ENCODE measurements at places on chromosomes 7 and 10.

DNA sequence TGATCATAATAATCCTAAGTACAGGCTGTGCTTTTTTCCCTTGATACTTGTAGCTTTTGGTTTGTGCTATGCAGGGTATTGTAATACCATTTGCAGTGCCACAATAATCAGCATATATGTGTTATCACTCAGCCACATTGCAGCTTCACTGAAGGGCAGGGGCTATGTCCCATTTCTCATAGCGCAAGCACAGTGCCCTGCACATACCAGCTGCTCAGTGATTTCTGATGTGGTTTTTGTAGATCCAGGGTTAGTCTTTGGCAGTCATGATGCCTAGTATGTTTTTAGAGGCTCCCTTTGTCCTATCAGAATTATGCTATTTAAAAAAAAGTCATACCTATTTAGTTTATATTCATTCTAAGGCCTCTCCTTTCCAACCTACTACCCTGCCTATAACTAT lies 25.8 kb downstream of the MET start:
- no peak for DNase-seq

- no peak for DNase-seq
Measured at GRCh38 chr7:95781961-95782586, 9.7 kb downstream of the DYNC1I1 start.

DNA sequence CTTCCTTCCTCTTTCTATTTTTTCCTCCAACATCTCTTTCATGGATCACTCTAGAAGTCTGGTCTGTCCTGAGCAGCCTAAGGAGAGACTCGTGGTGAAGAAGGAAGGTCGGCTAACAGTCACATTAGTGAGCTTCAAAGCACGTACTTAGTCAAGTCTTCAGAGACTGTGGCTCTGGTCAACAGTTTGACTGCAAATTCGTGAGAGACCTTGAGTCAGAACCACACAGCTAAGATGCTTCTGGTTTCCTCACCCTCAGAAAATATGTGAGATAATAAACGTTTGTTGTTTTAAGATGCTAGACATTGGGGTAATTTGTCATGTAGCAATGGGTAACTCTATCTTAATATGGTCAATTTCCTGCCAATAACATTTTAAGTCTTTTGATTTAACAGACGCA lies 126.2 kb upstream of the LRRN3 start:
- no peak for DNase-seq

- no peak for DNase-seq
Measured at GRCh38 chr7:13563680-13564079, 425.8 kb downstream of the ETV1 start.

GRCh38 chr7:98360221-98361130 lies 40.4 kb downstream of the BAIAP2L1 start:
- no peak for DNase-seq

- DNase-seq, result peak; percentile 95
Measured at GRCh38 chr7:99143853-99144672, at the start of gene SMURF1. TSS of gene SMURF1 (minus strand) at chr7:99144108. CDS start at chr7:99143780, 328 bp downstream.

- no peak for DNase-seq
Measured at GRCh38 chr7:55425141-55425752, 60.1 kb downstream of the LANCL2 start.

DNA sequence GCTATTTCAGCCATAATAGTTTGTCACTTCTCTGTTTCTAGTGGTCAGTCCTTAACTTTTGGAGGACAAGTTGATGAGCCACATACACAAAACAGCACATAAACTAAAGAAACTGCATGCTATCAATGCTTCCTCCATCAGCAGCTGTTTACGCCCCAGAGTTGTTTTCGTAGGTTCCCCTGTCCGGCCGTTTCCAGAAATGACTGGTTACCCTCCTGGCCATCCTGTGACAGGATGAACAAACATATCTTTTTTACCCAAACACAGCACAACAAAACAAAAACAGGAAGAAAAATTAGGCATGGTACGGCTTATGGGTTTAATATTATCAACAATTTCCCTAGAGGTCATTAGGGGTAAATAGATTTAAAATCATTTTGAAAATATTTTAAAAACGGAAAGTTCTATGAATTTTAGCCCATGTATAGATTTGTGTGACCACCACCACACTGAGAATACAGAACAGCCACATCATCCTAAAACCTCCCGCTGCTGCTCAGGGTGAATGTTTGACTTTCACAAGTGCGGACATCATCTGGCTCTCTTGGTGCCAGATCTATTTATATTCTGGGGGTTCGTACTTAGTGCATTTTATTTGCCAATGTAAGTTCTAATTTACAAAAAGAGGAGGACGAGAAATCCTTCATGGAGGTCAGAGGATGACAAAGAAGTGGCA lies 74.8 kb downstream of the HIPK2 start:
- DNase-seq, result no peak

- DNase-seq, result no peak
Measured at GRCh38 chr10:17161775-17162174, 32.2 kb upstream of the CUBN start.

DNA sequence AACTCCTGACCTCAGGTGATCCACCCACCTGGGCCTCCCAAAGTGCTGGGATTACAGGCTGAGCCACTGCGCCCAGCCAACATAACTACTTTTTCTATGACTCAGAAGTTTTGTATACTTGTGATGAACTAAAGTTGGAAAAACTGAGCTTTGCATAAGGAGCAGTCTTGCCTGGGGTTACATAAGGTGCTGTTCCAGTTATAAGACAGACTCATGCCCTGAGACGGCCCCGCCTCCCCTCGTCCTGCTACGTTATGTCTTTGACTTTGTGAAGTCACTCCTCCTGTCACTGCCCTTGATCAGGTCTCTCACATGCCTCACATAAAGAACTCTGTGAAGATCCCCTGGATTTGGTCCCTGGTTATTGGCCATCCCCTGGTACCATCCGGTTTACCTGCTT lies 40.4 kb upstream of the OPN4 start:
- DNase-seq, result no peak

GRCh38 chr10:8311526-8312070 lies 257.1 kb downstream of the GATA3 start:
- no peak for DNase-seq

DNA sequence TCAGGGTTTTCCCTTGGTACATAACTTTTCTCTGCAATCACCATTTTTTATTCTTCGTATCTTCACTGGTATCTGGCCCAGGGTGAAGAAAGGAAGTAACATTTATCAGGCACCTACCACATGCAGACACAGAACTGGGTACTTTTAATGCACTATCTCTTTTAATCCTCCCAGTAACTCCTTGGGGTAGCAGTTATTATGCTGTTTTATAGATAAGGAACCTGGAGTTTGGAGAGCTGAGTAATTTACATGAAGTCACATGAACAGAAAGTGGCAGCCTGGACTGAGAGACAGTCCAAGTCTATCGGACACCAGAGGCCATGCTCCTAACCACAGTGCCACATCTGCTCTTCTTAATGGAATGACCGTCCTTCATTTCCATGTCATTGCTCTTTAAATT lies 117.1 kb upstream of the PODXL start:
- no peak for DNase-seq

DNA sequence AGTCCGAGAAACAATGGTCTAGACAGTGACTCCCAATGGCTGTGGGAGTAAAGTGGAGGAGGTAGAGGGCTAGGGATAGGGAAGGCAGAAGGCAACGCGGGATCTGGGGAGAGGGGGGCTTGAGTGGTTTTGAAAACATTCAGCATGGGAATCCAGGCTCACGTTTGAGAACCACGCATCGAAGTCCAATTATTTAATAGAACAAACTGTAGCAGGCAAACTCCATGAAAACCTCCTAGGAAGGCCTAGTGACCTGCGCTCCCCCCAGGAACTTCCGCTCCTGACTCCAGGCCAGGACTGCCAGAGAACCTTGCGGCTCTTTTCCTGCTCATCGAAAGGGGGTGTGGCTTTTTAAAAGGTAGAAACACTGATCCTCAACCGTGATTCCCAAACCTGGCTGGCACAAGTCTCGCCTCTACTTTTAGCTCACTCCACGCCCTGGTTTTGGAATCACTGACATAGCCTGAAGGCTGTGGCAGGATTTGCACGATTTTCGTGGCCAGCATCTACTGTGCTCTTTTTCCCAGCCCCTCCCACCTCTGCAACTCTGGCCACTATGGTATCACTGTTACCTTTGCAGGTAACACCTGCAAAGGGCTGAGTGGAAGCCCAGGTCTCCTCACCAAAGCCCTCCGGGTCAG lies 43.4 kb downstream of the MYOF start:
- peak; percentile 76 for DNase-seq

DNA sequence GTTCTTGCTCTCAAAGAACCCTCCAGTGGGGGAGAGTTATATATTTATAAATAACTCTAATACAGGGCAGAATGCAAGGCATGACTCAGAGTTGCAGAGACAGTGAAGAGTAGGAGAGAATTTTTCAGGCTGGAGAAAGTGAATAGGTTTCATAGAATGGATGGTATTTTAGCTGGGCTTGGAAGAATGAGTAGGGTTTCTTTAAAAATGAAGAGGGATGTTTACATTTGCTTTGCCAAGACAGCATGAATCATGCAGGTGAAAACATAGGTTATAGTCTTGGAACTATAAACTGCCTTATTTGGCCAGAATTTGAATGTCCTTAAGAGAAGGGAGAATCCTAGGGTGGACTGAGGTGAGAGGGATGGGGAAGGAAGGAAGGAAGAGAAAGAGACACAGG lies 124.8 kb downstream of the CPED1 start:
- no peak for DNase-seq

GRCh38 chr7:148348466-148348865 lies 242.1 kb upstream of the C7orf33 start:
- DNase-seq, result no peak

All from right kidney (tissue), 9 donors.